ENCODE measurements at places on chromosomes 1 and 21.

DNA sequence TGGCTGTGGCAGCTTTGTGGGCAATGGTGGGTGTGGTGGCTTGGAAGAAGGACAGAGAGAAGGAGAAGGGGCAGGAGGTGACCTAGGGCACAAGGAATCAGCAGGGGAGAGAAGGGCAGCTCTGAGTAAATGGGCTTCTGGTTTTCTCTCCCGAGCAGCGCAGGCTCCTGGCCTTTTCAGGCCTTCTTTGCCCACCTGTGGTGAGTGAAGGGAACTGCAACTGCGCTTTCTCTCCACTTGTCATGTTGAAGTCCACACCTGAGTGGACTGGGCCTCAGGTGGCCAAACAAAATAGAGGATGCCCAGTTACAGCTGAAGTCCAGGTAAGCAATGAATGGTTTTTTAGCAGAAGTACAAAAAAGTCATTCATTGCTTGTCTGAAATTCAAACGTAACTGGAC, 29.4 kb upstream of the KCNA10 start:
- peak; percentile 16 for DNase-seq

DNA sequence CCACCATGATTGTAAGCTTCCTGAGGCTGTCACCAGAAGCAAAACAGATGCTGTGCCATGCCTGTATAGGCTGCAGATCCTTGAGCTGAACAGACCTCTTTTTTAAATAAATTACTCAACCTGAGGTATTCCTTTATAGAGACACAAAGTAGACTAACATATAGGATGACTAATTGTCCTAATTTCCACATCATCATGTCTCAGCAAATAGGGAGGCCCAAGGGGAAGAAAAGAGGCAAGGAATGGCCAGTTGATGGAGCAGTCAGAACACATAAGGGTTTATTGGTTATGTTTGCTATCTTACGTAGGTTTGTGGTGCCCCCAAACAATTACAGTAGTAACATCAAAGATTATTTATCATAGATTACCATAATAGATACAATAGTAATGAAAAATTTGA, 126.2 kb downstream of the RASAL2 start:
- peak; percentile 76 for DNase-seq

DNA sequence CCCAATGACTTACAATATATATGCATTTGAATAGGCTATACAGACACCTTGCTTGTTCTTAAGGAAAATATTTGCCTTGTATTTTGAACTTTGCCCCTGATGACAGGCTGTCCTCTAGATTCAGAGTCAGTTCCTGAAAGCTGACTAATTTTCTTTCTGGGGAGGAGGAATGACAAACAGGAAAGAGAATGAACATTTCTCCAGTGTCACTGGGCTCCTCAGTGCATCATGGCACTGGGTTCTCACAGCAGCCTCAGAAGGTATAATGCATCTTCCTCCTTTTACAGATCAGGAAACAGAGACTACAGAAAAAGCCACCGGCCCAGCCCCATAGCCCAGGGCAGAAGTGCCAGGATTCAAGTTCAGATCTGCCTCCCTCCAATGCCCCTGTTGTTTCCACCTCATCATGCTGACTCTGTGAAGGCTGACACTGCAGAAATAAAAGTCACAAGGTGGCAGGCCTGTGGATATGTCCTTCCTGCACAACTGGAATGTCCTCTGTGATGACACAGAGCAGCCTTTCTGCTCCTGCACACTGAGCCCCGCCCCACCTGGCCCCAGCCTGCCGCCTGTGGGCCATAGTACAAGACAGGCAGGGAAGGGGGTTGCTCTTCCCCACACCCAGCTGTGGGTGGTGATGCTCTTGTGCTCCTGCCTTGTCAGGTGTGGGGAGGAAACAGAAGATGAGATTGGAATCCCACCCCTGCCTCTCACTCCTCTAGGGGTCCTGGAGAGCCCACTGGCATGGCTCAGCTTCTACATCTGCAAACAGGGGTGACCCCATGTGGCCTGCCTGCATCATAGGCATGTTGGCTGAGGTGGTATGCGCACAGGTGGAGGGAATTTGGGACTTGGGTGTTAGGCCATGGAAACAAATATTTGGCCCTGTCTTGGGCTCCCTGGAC, 6.4 kb downstream of the TTC22 start:
- no peak for DNase-seq

DNA sequence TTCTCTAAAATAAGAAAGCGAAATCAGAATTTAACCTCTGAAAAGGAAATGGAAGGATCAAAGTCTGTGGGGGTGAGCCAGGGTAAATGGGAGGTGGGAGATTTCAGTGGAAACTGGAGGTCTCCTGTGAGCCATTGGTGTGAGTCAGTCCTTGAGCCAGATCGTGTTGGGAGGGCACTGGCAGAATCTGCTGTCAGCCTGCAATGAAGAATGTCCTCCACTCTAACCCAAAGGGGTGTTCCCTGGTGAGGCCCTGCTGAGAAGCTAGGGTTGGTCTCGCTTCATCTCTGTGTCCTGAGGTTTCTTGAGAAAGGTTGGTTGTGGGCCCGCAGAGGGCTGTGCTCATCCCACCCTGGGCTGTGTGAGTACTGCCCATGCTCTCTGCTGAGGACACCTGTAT, 2.4 kb downstream of the QSOX1 start:
- DNase-seq: no peak

DNA sequence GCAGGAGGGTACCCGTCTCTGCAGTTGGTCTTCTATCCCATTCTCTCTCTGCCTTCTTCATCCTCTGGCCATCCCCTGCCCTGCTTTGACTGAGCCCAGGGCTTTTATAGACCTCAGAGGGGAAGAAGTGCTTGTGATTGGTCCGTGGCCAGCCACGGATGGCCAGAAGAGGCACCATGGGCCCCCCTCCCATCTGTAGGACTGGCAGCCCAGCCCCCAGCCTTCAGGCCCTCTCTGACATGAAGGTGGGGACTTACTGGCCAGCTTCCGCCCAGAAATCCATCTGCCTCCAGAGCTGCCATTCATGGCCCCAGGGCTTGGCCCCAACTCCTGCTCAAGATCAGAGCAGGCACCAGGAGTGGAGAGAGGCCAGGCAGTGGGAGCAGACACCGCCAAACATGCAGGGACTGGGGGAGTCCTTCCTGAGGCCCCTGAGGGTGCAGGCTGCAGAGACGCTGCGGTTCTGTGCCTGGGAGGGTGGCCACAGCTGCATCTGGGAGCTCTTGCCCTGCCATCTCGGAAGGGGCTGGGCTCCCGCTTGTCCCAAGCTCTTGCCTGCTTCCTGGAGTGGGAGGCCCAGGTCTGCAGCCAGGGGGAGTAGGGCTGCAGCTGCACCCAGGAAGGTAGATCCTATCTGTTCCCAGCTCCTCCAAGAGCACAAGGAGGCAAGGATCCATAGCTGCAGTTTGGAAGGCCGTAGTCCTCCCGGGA, 698.6 kb upstream of the B3GALT2 start:
- no peak for DNase-seq

- DNase-seq: peak; percentile 55
These were observed 62.5 kb downstream of the WDR64 start for GRCh38 chr1:241714321-241715218.

GRCh38 chr1:89598450-89599331, 34.2 kb upstream of the LRRC8C start:
- peak; percentile 61 for DNase-seq

DNA sequence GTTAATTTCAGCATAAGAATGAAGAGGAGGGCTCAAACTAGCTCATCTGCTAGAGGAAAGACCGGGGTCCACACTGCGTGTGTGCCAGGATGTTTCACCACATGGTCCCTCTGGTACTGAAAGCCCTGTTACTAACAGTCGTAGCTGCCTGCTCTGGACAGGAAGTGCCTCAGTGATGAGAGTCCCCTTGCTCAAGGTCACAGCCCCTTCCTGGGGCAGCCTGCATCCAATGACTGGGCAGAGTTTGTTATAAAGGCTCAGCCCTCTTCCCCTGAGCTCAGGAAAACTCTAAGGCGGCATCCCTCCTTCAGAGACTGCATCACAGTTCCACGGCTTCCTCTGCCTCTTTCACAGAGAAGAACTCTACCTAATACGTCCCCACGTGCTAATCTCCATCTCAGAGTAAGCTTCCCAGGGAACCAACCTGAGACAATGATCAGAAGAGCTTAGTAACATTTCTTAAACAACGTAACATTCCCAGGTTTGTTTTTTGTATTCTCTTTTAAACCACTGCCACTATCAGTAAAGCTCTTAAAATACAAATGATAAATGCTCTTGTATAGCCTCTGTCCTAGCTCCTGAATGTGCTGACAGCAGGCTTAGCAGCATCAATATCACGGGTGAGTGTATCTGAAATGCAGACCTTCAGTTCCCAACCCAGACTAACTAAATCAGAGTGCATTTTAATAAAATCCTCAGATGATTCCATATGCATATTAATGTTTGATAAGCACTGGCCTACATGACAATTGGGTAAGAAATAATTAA, 38.0 kb upstream of the ATP1A1 start:
- no peak for DNase-seq

DNA sequence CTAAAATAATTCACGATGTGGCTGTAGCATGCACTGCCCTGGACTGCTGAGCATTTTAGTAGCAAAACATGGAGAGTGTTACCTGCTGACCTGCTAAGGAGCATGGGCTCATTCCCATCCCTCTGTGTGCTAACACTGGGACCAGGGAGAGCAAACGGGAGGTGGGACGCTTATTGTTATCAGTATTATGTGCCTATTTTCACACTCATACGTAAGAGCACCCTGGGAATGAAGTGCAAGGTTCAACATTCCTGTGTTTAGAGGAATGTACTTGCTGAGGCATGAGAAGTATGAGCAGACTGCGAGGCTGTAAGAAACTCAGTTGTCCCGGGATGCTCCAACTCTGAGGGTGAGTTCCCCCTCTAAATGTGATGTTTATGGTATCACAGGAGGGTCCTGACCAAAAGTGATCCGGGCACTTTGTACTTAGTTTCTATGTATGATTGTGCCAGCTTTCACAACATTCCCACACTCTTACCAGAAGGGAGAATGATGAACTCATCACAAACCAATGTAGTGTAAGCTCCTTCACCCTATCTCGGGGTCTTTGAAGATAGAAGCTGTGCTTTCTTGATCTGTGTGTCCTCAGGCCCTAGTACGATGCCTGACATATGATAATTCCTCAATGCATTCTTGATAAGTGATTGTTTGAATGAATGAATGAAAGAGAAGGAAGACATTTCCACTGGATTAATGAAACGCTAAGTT, 164.8 kb downstream of the KCNJ6 start:
- DNase-seq: no peak

DNA sequence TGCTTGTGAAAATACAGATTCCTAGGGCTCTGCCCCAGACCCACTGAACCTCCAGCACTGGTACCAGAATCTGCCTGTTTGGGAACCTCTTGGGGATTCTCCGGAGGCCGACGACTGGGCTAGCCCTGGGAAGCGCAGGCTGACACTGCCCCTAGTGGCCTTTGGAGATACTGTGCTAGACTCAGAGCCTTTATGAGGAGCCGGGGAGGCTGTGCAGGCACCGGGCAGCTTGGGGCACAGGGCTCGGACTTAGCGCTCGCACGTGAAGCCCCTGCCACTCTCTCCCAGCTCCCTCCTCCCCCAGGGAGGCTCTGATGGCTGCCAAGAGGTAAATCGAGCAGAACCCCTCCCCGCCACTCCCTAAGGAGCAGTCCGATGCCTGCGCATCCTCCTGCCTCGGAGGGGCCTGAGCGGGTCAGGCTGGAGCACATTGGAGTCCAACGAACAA, 144.6 kb upstream of the TNR start:
- peak; percentile 61 for DNase-seq

DNA sequence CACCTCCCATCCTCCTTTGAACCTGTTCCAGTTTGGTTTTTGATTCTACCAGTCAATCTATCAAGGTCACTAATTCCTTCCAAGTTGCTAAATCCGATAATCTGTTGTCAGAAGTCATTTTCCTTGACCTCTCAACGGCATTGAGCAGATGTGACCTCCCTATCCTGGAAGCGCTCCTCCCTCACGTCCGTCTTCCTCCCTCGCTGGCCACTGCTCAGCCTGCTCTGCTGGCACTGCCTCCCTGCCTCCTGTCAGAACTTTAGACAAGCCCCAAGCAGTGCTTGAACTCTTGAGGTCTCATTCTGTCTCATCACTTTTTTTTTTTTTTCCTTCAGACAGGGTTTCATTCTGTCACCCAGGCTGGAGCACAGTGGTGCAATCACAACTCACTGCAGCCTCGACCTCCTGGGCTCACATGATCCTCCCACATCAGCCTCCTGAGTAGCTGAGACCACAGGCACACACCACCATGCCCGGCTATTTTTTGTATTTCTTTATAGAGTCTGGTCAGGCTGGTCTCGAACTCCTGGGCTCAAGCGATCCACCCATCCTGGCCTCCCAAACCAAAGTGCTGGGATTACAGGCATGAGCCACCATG, 4.4 kb upstream of the ACOT7 start:
- no peak for DNase-seq

GRCh38 chr1:95984798-95985374, 736.7 kb upstream of the PTBP2 start:
- DNase-seq: no peak

GRCh38 chr21:17462276-17462981, 50.4 kb upstream of the CXADR start:
- DNase-seq: peak; percentile 54

GRCh38 chr1:210104103-210104502, 128.5 kb upstream of the SERTAD4 start:
- no peak for DNase-seq

DNA sequence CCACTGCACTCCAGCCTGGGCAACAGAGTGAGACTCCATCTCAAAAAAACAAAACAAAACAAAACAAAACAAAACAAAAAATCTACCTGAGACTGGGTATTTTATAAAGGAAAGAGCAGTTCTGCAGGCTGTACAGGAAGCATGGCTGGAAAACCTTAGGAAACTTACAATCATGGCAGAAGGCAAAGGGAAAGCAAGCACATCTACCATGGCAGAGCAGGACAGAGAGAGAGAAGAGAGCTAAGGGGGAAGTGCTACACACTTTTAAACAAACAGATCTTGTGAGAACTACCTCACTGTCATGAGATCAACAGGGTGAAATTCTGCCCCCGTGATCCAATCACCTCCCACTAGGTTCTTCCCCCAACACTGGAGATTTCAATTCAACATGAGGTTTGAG, 198.3 kb upstream of the SAMSN1 start:
- no peak for DNase-seq

GRCh38 chr1:85661767-85662166, 46.5 kb downstream of the ZNHIT6 start:
- DNase-seq: no peak

DNA sequence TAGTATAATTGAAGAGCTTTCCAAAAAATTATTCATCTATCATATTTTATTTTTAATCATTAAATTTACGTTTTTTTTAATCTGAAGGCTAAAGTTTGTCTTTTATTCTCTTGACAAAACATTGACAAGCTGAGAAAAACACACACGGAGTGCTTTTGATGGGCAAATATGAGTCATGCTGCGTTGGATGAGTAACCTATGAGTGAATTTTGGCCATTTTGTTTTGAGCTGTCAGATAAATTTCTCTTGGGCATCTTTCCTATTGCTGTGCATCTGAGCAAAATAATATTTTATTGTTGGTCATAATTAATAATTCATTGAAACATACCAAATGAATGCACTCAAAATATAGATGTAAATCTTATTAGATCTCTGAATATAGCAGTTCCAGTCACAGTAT, 1144.1 kb upstream of the ADGRL2 start:
- DNase-seq: peak; percentile 59

GRCh38 chr1:198500096-198500495, 40.4 kb downstream of the ATP6V1G3 start:
- DNase-seq: no peak

- no peak for DNase-seq
These were observed 320.8 kb upstream of the DUSP10 start for GRCh38 chr1:222062640-222063039.

GRCh38 chr1:117112047-117112717, 9.4 kb downstream of the TRIM45 start:
- DNase-seq: no peak

GRCh38 chr1:155093911-155094621, 15.4 kb downstream of the EFNA3 start:
- peak; percentile 76 for DNase-seq

Measured in MCF 10A (cell line).